ENCODE measurements at places on chromosomes 3 and 15.

GRCh38 chr3:134276086-134276485 lies 25.4 kb upstream of the RYK start:
- DNase-seq, result no peak

GRCh38 chr3:119619094-119619493 lies 21.4 kb downstream of the PLA1A start:
- no peak for DNase-seq

DNA sequence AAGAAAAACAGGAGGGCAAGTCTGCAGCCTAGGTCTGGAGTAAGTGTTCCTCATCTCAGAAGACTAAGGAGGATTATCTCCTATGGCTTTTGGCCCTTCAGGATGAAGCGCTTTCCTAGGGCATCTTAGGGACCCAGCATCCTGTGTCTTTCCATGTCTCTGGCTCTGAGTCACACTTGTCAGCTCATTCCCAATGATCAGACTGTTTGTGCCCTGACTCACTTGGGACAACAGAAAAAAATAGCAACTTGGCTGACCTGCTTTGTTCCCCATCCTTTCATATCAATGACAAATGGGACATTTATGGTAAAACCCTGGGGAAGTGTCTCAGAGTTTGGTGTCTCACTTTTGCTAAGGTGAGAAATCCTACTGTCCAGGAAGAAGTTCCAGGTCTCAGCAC lies 76.2 kb upstream of the OXTR start:
- DNase-seq, result peak; percentile 61

DNA sequence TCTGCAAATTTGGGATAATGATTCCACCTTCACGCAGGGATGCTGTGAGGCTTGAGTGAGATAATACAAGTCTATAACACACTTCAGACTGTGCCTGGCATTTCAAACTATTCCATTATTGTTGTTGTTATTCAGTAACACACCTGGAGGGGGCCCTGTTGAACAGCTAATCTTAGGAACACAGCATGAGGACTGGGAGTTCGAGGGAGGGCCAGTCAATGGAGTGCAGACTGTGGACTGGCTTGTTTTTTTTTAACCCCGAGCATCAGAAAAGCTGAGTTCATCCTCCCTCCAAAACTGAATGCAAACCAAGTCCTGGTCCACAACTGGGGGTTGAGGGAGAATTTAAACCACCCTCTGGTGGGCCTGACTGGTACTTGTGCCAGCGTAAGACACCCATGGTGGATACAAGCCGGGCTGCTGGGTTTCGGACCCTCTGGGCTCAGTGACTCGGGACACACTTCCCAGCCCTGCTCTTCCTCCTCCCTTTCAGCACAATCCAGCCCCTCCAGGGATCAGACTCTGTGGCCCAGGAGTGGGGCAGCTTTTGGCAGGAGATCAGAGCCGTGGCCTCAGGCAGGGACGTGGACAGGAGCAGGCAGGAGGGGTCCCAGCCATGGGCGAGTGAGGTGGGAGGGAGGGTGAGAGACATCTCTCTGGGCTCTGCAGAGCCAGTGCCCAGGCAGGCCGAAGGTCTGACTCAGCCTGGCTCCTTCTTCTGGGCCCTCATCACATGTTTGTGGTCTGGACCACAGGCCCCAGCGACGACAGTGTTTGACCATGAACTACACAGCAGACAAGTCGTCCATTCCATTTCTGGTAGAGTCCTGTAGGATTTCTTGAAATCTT lies 36.3 kb upstream of the MEX3B start:
- peak; percentile 79 for DNase-seq

GRCh38 chr3:174162550-174162949 lies 696.6 kb upstream of the NAALADL2 start:
- no peak for DNase-seq

GRCh38 chr15:70967646-70968045 lies 75.0 kb downstream of the LRRC49 start:
- no peak for DNase-seq

- DNase-seq, result no peak
Observed at GRCh38 chr3:132033471-132033870, 1.3 kb downstream of the CPNE4 start.

DNA sequence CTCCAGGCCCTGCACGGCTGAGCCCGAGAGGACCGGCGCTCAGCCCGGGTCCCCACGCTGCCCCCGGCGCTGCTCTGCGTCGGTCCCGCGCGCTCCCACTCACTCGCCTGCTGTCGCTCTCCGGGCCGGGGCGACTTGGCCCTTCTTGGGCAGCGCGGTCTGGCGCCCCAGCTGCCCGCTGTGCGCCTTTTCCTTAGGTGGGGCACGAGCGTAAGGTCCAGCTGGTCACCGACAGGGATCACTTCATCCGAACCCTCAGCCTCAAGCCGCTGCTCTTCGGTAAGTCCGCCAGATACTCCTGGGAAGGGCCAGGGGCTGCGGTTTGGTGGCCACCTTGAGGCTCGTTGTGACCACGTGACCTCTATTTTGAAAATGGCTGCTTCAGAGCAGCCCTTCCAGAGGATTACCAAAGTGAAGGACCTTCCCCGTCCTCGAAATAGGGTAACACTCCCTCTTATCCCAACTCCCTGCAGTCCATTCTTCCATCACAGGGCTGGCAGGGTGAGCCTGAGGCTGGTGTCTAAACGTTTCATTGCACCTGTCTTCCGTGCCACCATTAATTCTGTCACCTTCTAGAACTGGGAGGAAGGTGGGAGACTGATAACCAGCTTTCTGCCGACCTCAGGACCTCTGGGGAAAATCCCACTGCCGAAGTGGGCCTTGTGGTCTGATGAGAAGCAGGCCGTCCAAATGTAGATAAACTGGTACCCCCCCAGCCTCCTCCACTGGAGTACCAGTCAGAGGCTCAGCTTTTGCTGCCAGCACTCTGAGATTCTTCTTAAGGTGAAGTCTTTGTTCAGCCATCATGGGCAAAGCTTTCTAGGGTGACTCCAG lies 812 bp downstream of the P4HTM start:
- DNase-seq, result peak; percentile 27

- DNase-seq, result no peak
Observed at GRCh38 chr15:35603301-35603700, 57.3 kb upstream of the DPH6 start.

- DNase-seq, result no peak
Observed at GRCh38 chr15:43881944-43882343, 55.1 kb downstream of the WDR76 start.

DNA sequence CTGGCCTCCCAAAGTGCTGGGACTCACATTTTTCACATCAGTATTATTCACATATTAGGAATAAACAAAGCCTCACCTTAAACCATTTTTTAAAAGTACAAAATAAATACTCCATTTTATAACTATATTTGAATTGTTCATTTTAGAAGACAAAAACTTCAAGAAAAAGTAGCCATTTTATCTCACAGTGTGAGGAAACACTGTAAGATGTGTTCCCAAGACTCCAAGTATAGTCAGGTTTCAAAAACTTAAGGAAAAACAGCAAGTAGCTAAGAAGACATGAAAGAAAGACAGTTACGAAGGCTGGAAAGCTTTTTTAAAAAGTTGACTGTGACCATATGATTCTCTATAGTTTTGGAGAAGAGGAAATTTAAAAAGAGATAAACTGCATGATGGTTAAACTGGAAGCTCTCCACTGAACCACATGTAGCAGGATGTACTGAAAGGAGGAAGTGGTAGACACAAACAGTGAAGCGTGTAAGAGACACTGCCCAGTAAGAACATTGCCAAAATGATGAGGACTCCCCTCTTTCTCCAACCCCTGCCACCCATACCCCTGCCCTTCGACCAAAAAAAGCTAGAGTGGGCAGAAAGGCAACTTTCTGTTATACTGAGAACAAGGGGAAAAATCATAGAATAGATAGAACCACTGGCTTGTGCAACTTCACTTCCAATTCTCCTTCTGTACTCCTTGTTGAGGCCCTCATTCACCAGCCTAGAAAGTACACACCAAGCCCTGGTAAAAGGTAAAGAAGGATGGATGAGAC lies 6.2 kb upstream of the TMF1 start:
- no peak for DNase-seq

DNA sequence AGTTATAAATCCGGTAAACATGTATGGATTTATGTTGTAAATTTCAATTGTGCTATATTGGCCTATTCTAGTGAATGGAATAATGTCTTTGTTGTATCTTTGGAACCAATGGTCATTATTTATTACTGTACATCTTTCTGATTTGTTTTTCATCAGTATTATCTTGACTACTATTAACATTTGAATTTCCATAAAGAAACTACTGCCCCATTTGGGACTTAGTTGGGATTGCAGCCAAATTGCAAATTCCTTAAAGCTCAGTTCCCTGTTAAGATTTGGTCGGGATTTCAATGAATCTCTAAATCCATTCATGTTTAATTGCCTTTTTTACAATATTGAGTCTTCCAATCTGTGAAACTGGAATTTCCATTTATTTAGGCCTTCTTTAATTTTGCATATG lies 822.4 kb upstream of the CADM2 start:
- DNase-seq, result no peak
